ENCODE measurements at places on chromosomes 3 and 15. TPM values are rescaled to one million over a fixed set of nuclear protein-coding genes. Genes with fewer than 3 reads are reported as not detected.

- peaks cover 40% of the 10 kb centered on the region for H3K4me1 ChIP-seq
- no peak overlapping the region for H3K27ac ChIP-seq
- DNase-seq, result peak; percentile 40
These were observed 189.7 kb downstream of the SHQ1 start for GRCh38 chr3:72658466-72659100.

DNA sequence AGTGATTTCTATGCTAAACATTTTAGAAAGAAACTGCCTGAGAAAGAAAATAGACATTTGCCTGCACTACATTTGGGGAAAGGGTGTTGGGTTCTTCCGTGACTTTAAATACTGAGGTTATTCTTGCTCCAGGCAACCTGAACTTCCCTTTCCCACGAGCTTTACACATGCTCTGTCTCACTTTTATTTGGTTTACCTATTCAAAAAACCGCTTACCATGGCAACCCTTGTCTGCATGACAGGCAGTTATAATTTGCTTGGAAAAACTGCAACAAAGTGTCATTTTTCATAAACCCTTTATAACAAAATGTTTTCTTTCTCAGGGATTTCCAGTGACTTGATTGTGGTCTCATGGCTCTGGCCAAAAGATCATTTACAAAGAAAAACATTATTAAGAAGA, 416.3 kb upstream of the MEIS2 start:
- H3K27me3 ChIP-seq, result no peaks in the 10 kb centered on the region
- H3K27ac ChIP-seq, result no peak overlapping the region
- no peaks in the 10 kb centered on the region for H3K4me1 ChIP-seq
- no peak overlapping the region for H3K4me3 ChIP-seq
- H3K36me3 ChIP-seq, result no peaks in the 10 kb centered on the region

DNA sequence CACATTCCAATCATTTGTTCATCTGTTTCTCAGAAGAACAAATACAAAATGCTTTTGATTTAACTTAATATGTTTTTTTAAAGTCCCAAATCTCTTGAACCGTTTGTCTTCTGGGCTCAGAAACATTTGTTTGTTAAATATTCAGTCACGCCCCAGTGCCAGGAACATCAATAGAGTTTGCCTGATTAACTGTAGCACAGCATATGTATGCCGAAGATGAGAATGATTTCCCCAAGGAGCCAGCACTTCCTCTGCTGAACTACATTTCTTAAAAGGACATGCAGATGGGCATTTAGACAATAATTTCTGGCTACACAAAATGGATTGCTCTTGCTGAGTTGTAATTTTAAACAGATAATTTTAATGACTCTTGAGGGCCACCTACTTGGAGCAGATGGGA, 191.6 kb upstream of the FAM3D start:
- H3K27ac ChIP-seq, result no peak overlapping the region
- H3K4me3 ChIP-seq, result no peak overlapping the region
- no peak for DNase-seq
- no peaks in the 10 kb centered on the region for H3K4me1 ChIP-seq
- H3K27me3 ChIP-seq, result no peaks in the 10 kb centered on the region

- DNase-seq, result no peak
- no peak overlapping the region for H3K27ac ChIP-seq
- H3K4me3 ChIP-seq, result no peak overlapping the region
- no peaks in the 10 kb centered on the region for H3K36me3 ChIP-seq
These were observed 5.4 kb upstream of the CGNL1 start for GRCh38 chr15:57370929-57371328.

- H3K27ac ChIP-seq, result no peak overlapping the region
- H3K36me3 ChIP-seq, result no peaks in the 10 kb centered on the region
- no peak overlapping the region for H3K4me3 ChIP-seq
- no peaks in the 10 kb centered on the region for H3K4me1 ChIP-seq
- no peak for DNase-seq
These were observed 1245.3 kb downstream of the ROBO2 start for GRCh38 chr3:78285032-78285728.

GRCh38 chr3:64578797-64579196, 109.0 kb downstream of the ADAMTS9 start:
- H3K4me1 ChIP-seq, result no peaks in the 10 kb centered on the region
- no peaks in the 10 kb centered on the region for H3K27me3 ChIP-seq
- DNase-seq, result no peak
- no peak overlapping the region for H3K4me3 ChIP-seq
- no peak overlapping the region for H3K27ac ChIP-seq
- H3K36me3 ChIP-seq, result no peaks in the 10 kb centered on the region

GRCh38 chr3:9582332-9582731, 28.7 kb upstream of the LHFPL4 start:
- no peak overlapping the region for H3K4me3 ChIP-seq
- DNase-seq, result no peak
- H3K27me3 ChIP-seq, result no peaks in the 10 kb centered on the region

DNA sequence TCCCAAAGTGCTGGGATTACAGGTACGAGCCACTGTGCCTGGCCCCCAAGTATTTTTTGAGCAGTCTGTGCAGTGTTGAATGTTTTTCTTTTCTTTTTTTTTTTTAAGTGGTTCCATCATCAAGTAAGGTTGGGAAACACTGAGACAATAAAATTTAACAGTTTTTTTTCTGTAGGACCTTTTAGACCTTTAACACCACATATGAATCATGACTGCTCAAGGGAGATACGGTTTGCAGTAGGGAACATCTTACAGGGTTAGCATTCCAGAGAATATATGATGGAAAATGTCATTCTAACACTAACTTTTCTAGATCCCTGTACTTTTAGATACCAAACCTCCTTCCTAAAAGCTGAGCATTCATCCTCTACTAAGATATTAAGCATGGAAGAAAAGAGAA, 41.7 kb downstream of the SNX4 start:
- H3K4me1 ChIP-seq, result peaks cover 15% of the 10 kb centered on the region
- H3K4me3 ChIP-seq, result no peak overlapping the region
- no peaks in the 10 kb centered on the region for H3K27me3 ChIP-seq

DNA sequence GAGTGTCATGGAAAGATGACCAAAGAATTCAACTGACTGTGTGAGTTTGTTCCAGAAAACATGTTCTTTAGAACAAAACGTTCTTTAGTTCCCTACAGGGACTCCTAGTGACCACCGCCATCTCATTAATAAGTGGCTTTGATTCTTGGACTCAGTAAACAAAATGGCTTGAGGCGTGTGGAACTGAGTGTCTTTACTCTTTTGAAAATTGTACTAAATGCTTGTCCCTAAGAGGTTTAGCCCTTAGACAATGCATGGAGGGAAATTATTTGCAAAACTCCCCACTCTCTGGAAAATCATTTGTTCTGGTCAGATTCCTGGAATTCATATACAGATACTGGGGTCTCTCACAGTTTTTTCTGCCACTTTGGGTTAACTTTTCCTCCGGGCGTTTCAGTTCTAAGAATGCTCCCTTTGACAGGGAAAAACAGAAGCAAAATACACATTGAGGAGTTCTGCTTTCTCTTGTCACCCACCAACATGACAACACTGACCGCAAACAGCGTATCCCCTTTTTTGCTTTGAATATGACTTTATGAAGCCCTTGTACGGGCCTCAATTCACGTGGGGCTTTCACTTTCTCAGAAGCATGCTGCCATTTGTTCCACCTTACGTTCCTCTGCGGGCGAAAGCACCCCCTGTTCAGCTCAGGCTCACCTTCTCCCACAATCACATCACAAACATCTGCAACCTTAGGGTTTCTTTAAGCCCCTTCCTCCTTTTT, 15.3 kb upstream of the NRROS start:
- H3K27me3 ChIP-seq, result no peaks in the 10 kb centered on the region
- peaks cover 10% of the 10 kb centered on the region for H3K4me1 ChIP-seq

DNA sequence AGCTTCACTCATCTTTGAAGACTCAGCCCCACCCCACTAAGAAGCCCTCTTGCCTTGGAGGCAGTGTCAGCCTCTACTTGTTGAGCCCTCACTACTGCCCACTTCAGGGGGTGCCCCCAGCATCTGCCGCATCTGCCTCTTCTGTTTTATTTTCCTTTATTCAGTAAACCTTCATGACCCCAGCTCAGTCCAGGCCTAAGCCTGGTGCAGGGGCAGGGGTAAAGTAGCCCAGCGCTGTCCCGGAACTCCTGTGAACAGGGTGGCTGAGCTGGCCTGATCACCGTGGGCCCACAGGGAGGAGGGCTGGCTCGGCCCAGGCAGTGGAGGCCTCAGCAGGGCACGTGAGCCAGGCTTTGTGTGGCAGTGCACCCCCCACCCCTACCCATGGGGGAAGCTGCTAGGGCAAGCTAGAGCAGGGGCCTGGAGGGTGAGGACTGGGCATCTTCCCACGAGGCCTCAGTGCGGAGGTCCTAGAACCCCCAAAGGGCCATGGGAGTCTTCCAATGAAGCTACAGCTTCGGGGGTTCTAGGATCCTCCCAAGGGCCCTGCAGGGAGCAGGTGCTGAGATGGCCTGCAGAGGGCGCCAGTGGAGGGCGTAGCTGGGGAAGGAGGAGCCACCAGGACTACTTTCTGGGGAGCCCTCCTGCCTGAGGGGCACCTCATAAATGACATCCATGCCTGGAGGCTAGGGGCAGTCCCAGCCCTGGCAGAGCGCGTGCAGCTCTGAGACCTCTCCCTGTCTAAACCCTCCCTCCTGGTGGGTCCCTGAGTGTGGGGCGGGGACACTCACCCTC, 36.0 kb downstream of the TSPAN3 start:
- H3K4me1 ChIP-seq, result peaks cover 38% of the 10 kb centered on the region
- DNase-seq, result no peak
- H3K36me3 ChIP-seq, result peaks cover 6% of the 10 kb centered on the region
- H3K27ac ChIP-seq, result no peak overlapping the region
- no peak overlapping the region for H3K4me3 ChIP-seq

GRCh38 chr3:189138901-189139610, 32.7 kb upstream of the TPRG1 start:
- no peaks in the 10 kb centered on the region for H3K36me3 ChIP-seq
- no peaks in the 10 kb centered on the region for H3K27me3 ChIP-seq
- no peak overlapping the region for H3K27ac ChIP-seq
- H3K4me3 ChIP-seq, result no peak overlapping the region

DNA sequence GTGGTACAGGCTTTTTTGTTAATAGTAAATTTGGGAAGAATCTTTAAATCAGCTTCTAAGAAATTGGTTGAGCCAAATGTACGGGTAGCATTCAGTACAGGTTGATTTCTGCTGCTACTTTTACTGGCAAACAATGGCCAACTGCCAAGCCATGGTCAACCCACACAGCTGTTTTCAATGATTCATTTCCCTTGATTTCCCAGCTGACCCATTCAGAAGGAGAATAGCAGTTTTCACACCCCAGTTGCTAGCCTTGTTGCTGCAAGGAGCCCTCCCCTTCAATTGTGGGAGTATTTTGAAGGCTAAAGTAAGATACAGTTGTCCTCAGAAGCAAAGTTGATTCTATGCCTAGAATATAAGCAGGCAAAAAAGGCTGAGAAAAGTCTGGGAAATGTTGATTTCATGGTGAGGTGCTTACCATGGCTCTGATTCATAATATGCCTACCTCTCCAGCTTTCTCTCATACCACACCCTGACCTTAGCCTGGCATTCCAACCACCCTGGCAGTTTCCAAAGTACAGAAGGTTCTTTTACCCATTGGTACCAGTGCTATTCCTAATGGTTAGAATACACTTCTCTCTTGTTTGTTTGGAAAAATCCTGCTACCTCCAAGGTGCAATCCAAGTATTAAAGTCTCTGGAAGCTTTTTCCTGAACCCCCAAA, 320.3 kb upstream of the TGFBR2 start:
- no peaks in the 10 kb centered on the region for H3K36me3 ChIP-seq
- H3K4me1 ChIP-seq, result peaks cover 32% of the 10 kb centered on the region
- H3K4me3 ChIP-seq, result no peak overlapping the region

DNA sequence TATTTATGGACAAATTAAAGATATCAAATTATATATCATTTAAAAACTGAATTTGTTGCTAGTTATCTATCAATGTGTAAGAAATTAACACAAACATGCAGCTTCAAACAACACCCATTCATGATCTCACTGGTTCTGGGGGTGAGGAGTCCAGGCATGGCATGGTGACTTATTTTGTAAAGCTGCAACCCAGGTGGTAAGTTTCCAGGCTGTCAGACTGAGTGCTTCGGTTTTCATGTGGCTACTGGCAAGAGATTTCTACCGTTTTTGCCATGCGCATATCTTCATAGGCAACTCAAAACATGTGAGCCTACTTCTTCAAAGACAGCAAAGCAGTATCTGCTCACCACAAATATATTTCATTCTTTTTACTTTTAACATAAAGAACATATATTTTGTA, 364.3 kb upstream of the BCHE start:
- no peak overlapping the region for H3K27ac ChIP-seq
- H3K4me1 ChIP-seq, result peaks cover 5% of the 10 kb centered on the region
- no peak overlapping the region for H3K4me3 ChIP-seq
- no peaks in the 10 kb centered on the region for H3K27me3 ChIP-seq
- DNase-seq, result no peak
- H3K36me3 ChIP-seq, result no peaks in the 10 kb centered on the region

DNA sequence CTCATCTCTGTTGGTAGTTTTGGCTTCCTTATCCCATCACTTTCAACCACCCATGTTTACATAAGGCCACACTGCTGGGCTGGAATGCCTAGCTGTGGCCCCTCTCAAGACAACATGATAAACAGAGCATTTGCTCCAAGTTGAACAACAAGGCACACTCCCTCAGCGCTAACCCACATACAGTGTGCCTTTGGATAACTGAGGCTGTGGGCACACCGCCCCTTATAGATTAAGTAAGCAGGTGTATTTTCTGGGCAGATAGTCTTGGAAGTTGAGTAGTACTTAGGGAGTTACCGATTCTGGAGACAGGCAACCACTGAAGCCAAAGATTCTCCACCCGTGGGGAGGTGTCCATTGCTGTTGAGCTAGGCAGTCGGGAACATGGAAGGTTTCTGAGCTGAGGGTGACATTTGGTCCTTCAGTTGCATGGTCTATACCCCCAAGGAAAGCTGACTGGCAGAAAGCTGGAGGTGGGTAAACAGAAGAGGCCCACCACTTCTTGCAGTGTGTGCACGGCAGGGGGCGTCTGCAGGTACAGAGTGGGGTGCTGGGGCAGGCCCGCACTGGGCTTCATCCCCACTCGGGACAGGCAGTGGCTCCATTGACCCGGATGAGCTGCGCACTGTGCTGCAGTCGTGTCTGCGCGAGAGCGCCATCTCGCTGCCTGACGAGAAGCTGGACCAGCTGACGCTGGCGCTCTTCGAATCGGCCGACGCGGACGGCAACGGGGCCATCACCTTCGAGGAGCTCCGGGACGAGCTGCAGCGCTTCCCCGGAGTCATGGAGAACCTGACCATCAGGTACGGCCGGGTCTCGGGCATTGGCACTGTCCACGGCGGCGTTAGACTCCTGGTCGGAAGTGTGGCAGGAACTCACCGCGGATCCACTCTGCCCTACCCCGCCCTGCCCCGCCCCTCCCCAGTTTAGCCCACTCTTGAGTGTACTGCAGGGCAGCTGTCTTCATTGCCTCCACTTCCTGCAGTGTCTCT, 16.8 kb downstream of the NOX5 start:
- no peak overlapping the region for H3K4me3 ChIP-seq
- H3K4me1 ChIP-seq, result peaks cover 11% of the 10 kb centered on the region
- no peak for DNase-seq

- peaks cover 10% of the 10 kb centered on the region for H3K27me3 ChIP-seq
- no peak overlapping the region for H3K4me3 ChIP-seq
- no peak for DNase-seq
These were observed 152.8 kb upstream of the GOLGA6L4 start for GRCh38 chr15:84082739-84083138.

GRCh38 chr3:149619136-149619535, 38.7 kb downstream of the WWTR1 start:
- H3K4me3 ChIP-seq, result no peak overlapping the region
- H3K4me1 ChIP-seq, result peaks cover 79% of the 10 kb centered on the region
- H3K27ac ChIP-seq, result no peak overlapping the region
- H3K27me3 ChIP-seq, result no peaks in the 10 kb centered on the region

Gene C2CD4B
- total RNA-seq, result not detected

Gene ADAMTS7
- total RNA-seq, result not detected

Gene BCL6
- total RNA-seq, result 21.2 TPM

Gene CSPG5
- total RNA-seq, result not detected
